IPS-NIHi11 (cell line): ENCODE measurements at places on chromosomes 4 and X.

DNA sequence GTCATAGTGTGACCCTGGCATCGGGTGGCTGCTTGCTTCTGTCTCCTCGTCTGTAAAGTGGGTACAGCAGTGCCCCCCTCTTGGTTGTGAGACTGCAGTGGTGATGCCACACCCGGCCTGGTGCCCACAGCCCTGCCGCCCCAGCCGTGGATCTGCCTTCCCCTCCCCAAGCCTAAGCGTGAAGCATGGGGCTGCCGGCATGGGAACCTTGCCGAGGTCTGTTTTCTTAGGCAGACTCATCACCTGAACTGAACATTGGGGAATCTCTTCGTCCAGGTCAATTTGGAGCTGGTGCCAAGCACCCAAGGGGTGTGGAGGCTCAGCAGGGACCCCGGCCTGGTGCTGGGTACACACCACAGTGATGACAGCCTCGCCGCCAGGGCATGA, 108.4 kb downstream of the PSAPL1 start:
- no peak for DNase-seq

DNA sequence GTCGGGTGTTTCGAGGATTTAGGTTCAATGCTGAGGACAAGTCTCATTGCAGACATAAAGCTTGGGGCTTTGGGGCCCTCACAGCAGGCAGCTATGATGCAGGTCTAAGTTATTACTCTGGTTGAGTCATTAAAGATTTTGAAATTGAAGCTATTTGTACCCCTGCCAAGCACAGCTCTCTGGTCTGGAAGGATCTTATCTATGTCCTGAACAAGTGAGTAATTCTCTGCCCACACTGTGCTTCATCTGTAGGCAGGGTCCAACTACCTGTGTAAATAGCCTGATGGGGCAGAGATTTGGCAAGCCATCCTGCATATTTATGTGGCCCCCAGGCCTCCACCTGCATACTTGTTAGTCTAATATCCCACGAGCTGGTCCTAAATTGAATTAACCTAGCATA, 41.4 kb upstream of the MAGEA4 start:
- no peak for DNase-seq

- peak; percentile 66 for DNase-seq
Observed at GRCh38 chr4:155809835-155810234, 51.0 kb downstream of the GUCY1B1 start.

GRCh38 chr4:44279066-44279465, 169.5 kb downstream of the KCTD8 start:
- no peak for DNase-seq

- no peak for DNase-seq
Observed at GRCh38 chrX:138986866-138987265, 275.3 kb upstream of the FGF13 start.

DNA sequence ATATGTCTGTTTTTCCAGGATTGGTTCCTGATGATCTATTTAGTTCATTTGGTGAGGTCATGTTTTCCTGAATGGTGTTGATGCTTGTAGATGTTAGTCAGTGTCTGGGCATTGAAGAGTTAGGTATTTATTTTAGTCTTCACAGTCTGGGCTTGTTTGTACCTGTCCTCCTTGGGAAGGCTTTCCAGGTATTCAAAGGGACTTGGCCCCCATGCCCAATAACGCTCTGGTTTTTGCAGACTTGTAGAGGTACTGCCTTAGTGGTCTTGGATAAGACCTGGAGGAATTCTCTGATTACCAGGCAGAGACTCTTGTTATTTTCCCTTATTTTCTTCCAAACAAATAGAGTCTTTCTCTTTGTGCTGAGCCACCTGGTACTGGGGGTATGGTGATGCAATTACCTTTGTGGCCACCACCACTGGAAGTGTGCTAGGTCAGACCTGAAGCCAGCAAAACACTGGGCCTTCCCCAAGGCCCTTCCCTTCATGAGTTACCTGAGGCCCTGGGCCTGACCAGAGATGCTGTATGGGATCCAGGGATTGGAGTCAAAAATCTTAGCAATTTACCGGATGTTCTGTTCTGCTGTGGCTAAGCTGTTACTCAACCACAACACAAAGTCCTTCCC, 63.3 kb upstream of the RXFP1 start:
- DNase-seq: no peak

GRCh38 chrX:275967-276580, 5.1 kb upstream of the PLCXD1 start:
- peak; percentile 85 for DNase-seq

DNA sequence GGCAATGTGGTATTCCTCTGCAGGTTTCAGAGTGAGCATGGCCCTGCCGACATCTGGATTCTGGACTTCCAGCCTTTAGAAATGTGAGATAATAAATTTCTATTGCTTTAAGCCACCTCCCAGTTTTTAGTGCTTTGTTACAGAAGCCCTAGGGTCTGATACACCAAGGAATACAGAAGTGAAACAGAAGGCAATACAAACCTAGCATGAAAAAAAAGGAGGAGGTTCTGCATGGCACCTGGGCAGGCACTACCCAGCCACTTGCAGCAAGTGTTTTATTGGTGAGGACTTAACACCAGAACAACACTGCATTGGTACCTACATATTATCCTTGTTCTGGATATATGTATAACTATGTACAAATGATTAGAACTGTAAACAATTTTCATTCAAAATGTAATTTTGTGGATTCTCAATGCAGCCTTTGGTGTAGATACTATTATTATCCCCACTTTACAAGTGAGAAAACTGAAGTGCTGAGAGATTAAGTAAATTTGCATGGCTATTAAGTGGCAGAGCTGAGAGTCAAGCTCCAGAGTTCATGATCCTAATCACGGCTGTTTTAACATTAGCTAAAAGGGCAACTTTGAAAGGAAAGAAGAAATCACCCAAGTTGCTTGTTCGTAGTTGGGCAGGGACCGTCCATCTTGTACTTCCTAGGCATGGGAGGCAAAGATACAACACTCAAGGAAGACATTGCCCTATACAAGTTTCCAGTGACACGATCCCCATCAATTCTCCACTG, 71.8 kb downstream of the IL21 start:
- no peak for DNase-seq

DNA sequence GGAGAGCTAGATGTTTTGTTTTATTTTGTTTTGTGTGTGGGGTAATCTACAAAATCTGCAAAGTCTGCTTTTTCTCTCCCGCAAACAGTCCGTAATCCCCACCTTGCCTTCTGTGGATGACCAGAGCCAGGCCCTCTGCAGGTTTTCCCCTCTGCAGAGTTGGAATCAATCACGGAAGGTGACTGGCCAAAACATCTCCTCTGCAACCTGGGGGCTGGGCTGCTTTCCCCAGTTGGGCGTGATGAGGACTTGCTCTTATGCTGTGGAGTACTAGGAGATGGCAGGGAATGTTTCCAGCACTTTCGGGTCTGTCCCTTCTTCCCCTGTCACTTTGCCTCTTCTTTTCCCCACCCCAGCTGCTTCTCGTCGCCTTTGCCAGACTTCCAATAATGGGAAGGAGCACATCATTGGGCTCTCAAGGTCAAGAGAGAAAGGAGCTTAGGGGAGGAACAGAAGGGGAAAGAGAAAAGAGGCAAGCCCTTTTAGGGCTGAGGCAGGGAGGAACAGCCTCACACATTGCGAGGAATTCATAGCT, 1.1 kb downstream of the TMEM35A start:
- no peak for DNase-seq

- no peak for DNase-seq
Observed at GRCh38 chrX:111634823-111635729, 45.9 kb upstream of the ALG13 start.

- no peak for DNase-seq
Observed at GRCh38 chr4:15005474-15006115, 3.3 kb downstream of the CPEB2 start.

GRCh38 chr4:6957148-6957520, 47.5 kb downstream of the TBC1D14 start:
- DNase-seq: no peak

DNA sequence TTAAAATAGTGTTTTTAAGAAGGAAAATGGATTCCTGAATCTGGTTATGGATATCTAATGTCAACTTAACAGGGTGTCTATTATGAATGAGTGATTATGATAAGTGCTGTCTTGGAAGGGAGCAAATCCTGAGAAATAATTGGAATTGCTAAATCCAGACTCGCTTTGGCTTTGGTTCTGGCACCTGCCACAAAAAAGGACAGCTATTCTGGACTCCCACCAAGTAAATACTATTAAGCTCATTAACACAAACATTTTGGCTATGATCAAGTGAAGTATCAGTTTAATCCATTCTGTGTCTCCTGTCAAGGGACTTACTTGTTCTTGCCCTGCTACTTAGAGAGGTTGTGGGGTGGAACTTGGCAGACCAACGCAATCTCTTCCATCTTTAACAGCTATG, 403.7 kb downstream of the CENPC start:
- no peak for DNase-seq

GRCh38 chr4:183264614-183265013, 55.5 kb downstream of the CLDN22 start:
- DNase-seq: no peak
